ENCODE measurements at places on chromosomes 16 and 17.

GRCh38 chr16:77723108-77723514 lies 797 bp downstream of the NUDT7 start:
- DNase-seq, result no peak

- DNase-seq, result no peak
Measured at GRCh38 chr17:73196500-73196899, 3.6 kb downstream of the COG1 start.

DNA sequence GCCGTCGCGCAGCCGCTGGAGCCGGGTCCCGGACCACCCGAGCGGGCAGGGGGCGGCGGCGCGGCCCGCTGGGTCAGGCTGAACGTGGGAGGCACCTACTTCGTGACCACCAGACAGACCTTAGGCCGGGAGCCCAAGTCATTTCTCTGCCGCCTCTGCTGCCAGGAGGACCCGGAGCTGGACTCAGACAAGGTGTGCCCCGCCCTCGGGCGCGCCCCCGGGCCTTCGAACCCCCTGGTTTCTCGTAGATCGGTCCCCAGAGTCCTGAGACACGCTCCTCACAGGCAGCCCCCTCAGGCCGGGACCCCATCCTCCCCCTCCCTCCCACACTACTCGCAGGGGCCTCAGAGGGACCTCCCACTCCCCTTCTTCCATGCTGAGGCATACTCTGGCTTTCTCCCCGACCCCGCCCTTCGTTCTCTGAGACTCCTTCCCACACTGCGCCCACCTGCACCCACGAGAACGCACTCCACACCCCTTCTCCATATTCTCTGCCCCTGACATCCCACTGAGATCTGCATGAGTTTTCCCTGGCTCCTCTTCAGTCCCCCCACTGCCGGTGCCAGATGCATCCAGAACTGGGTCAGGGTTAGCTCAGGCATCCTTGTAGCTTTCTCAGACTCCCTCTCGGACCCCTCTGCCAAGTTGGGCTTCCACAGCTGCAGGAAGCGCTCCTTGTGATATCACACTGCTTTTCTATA lies 523 bp downstream of the KCTD2 start:
- no peak for DNase-seq

GRCh38 chr17:5431949-5432556 lies 6.9 kb downstream of the C1QBP start:
- no peak for DNase-seq

GRCh38 chr17:38732376-38733281 lies 2.5 kb downstream of the CISD3 start:
- no peak for DNase-seq

- no peak for DNase-seq
Measured at GRCh38 chr16:85098565-85098964, 13.7 kb downstream of the CIBAR2 start.

- peak; percentile 85 for DNase-seq
Measured at GRCh38 chr17:14427900-14428647, 127.2 kb downstream of the HS3ST3B1 start.

GRCh38 chr16:15775663-15776304 lies 81.0 kb downstream of the MYH11 start:
- DNase-seq, result no peak

GRCh38 chr16:23607726-23608125 lies 11.6 kb upstream of the NDUFAB1 start:
- DNase-seq, result no peak

DNA sequence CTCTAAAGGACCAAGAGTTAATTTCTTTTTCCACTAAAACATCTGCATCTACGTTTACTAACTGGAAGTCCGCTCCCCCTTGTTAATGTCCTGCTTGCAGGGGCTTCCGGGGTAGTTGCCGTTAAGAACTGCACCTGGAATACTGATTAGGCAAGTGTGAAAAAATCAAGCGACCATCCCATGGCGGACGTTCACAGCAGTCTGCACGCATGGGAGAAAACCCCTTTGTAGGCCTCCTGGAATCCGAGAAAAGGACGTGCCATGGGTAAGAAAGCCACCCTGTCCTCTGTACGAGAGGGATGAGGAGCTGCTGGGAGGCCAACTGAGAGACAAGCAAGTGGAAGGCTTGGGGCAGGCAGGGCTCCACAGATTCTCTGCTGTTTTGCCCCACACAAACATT lies 14.9 kb downstream of the SNN start:
- no peak for DNase-seq

GRCh38 chr16:62404842-62405611 lies 368.8 kb upstream of the CDH8 start:
- DNase-seq, result no peak

GRCh38 chr16:55868980-55869379 lies 6.2 kb downstream of the CES5A start:
- DNase-seq, result no peak

DNA sequence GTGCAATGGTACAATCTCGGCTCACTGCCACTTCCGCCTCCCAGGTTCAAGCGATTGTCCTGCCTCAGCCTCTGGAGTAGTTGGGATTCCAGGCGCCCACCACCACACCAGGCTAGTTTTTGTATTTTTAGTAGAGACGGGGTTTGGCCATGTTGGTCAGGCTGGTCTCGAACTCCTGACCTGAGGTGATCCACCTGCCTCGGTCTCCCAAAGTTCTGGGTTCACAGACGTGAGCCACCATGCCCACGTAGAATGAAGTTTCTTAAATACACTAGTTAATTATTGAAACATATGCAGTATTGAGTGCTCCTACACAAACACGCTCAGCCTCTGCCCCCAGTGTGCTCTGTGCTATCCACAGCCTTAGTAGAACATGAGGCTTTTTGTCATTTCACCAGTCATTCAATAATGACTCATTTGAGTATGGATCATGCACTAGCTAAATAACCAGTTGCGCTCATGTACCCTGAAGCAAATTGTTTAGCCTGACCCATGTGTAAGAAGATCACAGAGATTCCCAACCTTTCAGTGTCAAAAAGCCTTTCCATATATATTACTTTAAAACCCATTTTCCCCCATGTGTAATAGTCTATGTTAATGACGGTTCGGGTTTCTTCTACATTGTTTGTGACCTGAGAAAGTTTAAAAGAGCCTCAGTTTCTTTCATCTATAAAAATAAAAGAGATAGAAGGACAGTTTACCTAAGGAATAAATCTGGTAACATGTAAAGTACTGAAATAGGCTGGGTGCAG lies 49.7 kb downstream of the TUBD1 start:
- DNase-seq, result no peak

- DNase-seq, result no peak
Measured at GRCh38 chr16:84136331-84137125, 8.4 kb downstream of the HSDL1 start.

- DNase-seq, result no peak
Measured at GRCh38 chr16:4663777-4664465, 29.4 kb upstream of the NUDT16L1 start.

- no peak for DNase-seq
Measured at GRCh38 chr16:23104032-23104955, 45.0 kb downstream of the USP31 start.

GRCh38 chr17:10683853-10684252 lies 13.5 kb downstream of the SCO1 start:
- DNase-seq, result no peak

DNA sequence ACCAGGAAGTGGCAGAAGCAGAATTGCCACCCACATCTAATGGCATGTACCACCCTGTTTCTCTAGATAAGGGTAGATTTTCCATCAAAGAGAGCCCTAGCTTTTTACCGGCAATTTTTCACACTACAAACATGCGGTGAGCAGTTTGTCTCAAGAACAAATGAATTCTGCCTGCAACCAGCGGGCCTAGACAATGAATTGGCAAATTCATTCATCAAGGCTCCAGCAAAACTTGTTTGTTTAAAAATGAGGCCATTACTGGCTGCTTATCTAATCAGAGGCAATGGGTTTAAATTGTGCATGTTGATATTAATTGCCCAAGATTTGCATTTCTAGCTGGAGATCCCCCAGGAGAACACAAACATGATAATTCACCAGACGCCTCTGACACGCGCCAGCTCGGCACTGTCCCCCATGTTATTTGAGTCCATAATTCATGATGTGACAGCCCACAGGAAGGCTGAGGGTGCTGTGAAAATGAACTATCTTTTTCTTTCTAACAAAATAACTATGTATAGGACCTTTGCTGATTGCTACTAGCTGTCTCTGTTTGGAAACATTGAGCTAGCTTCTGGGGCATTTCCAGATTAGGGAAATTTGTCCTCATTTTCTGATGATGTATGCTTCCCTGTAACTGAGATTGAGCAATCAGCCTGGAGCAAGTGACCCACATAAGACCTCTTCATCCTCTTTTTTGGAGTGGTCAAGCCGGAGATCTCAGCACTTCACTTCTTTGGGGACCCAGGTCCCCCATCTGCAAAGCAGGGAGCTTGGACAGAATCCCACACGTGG lies 80.8 kb downstream of the CNGB1 start:
- no peak for DNase-seq

DNA sequence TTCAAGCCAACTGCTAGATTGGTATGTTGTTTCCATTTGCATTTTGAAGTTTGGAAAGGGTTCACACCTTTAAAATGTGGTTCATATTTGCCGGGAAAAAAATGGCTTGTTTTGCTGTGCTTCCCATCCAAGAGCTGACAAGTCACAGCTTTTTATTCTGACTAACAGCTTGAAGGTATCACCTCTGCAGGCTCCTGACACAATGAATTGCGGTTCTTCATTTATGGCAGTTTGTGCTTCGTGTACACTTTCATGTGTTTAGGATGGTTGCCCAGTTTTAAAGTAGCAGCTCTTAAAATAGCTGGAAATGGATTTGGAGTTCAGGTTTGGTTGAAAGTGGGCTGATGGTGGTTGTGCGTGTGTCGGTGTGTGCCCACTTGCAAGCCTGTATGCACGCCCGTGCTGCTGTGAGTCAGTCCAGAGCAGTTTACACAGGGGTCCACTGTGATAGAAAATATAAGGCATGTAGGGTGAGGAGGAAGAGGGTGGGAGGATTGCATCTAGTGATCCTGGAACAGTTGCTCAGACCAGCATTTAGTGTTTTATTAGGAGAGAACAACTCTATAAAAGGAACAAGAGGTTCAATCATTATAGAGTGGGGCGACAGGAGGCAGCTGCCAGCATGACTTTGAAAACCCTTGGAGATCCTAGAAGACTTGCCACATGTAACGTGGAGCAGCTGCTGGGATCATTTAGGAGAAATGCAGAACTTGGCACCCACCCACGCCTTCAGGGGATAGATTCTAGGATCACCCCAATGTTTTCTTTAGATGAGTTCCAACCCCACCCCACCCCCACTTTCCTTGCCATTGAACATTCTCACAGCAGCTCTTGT lies 108.0 kb upstream of the TBX2 start:
- DNase-seq, result no peak

DNA sequence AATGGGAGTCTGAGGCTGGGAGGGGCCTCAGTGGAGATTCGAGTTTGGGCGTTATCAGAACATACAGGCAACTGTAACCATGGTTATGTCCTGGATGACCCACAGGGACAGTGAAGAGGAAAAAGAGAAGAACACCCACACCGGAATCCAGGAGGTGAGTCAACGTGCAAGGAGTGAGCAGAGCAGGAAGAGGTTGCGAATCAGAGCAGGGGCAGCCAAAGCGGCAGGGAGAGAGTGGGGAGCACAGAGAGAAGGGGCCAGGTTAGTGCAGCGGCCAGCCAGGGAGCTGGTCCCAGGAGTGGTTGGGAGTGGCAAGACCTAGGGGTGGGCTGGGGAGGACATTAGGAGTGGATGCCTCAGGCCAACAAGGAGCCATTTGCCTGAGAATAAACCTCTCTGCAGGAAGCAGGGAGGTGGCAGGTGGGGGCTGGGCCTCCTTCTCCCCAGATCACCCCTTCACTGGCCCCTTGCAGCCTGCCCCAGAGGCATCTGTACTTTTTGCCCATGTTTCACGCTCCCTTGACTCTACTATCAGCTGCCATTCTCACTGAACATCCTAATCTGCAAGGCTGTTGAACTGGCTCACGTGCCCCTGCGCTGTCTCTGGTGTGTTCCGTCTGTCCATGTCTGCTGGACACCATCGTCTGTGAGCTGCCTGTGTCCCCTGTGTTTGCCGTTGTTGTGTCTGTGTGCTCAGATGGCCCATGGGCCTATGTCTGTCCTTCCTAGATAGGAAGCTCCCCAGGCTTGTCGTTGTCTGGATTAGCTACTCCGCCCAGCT lies 5.1 kb downstream of the KRT13 start:
- DNase-seq, result no peak

DNA sequence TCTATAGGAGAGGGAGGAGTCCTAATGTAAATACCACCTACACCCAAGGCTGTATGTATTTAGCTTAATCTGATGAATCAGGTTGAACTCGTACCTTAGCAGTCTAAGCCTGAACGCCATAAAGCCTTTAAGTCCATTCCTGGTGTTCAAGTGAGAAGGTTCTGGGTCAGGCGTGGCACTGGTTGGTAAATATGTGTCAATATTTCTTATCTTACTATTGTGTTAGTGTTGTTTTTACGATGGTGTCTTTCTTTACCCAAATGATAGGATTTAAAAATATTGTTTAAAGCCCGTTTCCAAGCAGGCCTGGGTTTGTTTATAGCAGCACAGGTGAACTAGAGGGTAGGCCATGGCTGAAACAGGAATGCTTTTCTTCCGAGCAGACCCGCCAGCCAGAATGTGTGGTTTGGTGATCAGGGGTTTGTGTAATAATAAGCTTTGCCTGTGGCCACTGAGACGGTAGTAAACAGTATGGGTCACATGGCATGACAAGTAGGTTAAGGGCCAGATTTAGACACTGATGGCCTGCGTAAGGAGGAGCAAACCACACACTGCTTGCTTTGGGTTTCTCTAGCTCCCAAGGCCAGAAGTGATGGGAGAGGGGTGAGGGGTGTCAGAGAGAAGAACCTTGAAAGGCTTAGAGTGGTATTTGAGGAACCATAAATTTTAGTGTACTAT lies 3.3 kb downstream of the TMEM94 start:
- DNase-seq, result no peak

GRCh38 chr16:11196286-11196828 lies 59.6 kb downstream of the SOCS1 start:
- no peak for DNase-seq

DNA sequence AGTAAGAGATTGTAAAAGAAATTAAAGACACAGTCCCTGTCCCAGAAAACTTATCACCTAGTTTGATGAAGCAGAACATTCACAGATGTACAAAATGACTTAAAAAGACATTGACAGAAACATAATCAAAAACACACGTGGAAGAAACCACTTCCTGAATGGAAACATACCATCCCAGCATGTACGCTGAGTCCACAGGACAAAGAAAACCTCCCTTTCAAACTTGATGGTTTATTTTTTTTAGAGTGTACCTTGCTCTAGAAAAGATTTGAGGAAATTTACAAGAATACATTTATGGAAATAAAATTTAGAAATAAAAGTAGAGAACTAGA lies 140.9 kb downstream of the PMP22 start:
- DNase-seq, result no peak

- DNase-seq, result no peak
Measured at GRCh38 chr17:67619555-67619954, 98.2 kb upstream of the NOL11 start.
